ENCODE measurements at places on chromosomes 4 and X. TPM values are rescaled to one million over a fixed set of nuclear protein-coding genes. Genes with fewer than 3 reads are reported as not detected.
A peak's percentile ranks its signal among the peaks of the same experiment; 100 is the strongest.

Gene RBMXL3
- not detected for total RNA-seq

Gene TASL
- total RNA-seq: not detected

Gene PTTG2
- total RNA-seq: not detected

GRCh38 chr4:42643685-42644084, 13.2 kb downstream of the ATP8A1 start:
- DNase-seq: no peak

DNA sequence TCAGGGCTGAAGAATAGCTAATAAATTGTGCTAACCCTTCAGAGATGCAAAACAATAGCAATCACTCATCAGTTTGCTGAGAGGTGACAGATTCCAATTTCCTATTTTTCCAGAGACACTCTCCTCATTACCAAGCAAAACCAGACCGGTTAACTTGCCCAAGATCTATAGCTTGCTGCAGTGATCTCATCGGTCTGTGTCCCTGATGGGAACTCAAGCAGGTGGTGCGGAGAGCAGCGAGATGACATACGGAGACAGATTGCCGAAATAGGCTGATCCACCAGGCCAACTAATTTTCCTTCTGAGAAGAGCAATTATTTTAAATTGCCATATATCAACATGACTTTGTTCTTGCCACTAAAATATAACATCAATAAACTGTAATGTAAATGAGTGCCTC, 10.5 kb upstream of the DCHS2 start:
- no peak for DNase-seq

DNA sequence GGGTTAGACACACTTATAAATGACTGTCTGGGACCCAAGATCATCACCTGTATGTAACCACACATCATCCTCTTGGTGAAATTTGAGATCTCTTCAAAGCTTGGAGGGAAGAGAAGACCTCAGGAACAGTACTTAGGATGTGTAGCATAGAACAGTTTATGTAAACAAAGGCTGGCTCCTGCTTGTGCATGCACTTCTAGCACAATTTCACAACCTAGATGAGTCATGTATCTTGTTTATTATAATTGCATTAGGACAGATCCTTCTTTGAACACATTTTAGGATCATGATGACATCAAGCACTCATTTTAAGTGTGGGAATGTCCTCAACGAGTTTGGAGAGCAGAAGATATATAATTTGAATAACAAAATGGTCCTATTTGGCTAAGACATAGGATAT, 26.3 kb upstream of the ZMAT1 start:
- no peak for DNase-seq

DNA sequence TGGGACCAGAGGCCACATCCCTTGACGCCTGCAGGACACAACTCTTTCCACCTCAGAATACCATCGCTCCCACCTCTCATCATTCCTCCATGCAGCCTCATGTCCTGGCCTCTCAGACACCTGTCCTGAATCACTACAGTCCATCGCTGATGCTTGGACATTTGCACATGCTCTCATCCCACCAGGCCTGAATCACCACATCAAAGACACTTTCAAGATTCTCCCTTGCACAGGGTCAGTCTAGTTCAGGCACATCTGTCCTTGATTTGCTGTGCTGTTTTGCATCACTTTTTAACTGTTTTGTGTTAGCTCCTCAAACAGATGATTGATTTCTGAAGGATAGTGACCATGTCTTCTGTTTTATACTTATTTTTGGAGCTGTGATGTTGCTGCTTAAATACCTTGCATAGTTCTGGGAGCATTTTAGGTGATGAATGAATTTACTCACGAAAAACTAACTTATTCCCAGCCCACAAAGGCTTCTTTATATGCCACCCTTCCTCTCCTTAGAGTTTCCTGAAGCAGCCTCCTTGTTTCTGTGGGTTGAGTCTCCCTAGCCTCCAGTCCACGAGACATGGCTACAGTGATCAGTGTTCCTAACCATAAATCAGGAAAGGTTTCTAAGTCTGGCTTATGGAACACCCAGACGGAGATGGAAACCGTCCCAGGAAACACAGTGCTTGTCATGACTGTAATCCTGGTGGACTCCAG, 2.6 kb downstream of the FAM114A1 start:
- no peak for DNase-seq

GRCh38 chr4:89269121-89269666, 38.4 kb downstream of the GPRIN3 start:
- DNase-seq: no peak

DNA sequence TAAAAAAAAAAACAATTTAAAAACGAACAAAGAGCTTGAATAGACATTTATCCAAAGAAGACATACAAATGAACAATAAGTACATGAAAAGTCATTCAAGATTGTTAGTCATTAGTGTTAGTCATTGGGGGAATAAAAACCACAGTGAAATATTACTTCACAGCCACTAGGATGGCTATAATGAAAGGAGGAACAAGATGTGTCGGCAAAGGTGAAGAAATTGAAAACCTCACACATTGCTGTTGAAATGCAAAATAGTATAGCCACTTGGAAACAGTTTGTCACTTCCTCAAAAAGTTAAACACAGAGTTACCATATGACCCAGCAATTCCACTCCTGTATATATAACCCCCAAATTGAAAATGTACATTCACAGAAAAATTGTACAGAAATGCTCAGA, 45.2 kb upstream of the SLC39A8 start:
- DNase-seq: no peak

GRCh38 chrX:3320471-3321046, 25.9 kb downstream of the MXRA5 start:
- no peak for DNase-seq

DNA sequence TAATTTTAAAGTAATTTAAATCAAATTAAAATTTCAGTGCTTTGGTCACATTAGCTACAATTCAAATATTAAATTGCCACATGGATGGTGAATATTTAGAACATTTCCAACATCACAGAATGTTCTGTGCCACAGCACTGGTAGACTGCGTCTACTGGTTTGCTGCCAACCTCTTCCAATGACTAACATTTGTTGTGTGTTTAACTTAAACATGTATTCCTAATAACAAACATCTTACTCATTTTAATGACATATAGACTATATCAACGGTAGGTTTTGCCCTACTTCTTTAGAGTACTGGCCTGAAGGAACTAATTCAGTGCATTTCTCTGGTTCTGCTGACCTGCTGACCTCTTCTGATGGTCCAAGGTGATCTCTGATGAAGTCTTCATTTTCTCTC, 157.6 kb downstream of the DCK start:
- no peak for DNase-seq

DNA sequence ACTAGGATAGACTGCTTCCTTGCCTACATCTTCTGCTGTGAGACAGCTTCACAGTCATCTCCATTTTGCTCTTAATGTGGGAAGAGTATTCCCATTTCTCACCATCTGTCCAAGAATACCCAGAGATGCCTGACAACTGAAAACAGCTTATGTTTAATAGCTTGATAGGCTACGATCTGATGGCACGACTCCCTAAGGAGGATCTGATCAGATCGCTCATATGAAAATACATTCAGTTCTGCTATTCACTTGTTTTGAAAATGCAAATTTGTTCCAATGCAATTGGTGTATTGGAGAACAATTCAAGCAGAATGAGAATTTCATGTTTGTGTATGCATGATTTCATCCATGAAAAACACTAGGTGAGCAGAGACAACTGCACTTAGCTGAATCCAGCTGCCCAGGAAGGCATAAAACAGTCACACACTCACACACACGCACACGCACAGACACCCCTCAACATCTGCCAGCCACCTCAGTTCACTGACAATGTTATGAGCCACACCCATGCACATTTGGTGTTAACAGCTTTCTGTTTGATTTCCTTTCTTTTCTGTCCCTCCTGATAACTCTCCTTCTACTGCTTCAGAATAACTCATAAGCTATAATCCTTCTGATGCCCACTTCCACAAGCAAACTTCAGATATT, 29.6 kb downstream of the TRIML1 start:
- DNase-seq: no peak

DNA sequence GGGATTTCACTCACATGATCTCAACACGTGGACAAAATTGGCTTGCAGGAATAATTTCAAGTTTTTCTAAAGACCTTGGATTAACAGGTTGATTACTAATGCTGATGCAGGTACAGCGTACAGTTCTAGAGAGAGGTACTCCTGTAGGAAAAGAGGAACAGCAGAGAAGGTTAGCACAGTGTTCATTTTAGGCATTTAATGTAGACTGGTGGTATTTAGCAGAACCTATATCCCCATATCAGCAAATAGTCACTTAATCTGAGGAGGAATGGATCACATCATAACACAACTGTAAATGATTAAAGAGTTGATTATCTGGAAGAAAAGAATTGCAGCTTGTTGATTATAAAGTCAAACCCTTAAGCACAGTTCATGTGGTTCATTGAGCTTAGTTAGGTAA, 620 bp downstream of the CXCL10 start:
- DNase-seq: no peak

DNA sequence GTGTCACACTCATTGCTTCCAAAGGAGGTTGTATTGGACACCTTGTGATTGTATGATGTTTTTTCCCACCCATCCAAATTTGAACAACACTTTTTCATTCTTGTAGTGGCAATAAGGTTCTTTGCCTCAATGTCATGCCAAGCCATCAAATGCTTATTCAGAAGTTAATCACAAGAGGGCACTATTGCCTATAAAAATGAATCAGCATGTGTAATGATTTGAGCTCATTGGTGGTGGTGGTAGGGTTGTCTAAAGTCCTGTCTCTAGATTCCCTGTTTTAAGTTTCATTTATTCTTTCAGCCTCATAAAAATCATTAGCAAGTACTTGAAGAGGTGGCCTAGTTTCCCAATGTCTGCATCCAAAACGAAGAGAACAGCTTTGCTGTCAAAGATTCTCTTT, 37.0 kb downstream of the IRS4 start:
- no peak for DNase-seq

GRCh38 chr4:185708348-185708747, 103.6 kb downstream of the SORBS2 start:
- DNase-seq: no peak

- DNase-seq: no peak
Observed at GRCh38 chrX:100048156-100048555, 361.9 kb downstream of the PCDH19 start.

- peak; percentile 78 for DNase-seq
Observed at GRCh38 chr4:152045807-152046571, 285.2 kb upstream of the GATB start.

GRCh38 chr4:52350926-52351325, 299.8 kb downstream of the SPATA18 start:
- no peak for DNase-seq

DNA sequence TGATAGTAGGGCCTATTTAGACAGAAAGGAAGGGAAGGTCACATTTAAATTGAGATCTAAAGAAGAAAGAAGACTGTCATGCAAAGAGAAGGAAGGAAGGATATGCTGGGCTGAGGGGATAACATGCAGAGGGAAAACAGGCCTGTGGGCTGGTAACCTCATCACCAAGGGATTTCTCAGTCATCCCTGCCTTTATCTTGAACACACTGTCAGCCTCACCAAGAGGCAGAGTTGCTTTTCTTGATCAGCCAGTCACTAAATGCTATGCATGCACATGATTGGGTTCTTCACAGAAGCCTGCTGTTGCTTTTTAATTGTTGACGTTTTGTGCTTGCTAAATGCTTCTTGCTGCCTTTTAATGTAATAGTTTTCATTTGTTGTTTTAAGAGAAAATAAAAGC, 113.0 kb downstream of the ARHGAP24 start:
- DNase-seq: no peak

DNA sequence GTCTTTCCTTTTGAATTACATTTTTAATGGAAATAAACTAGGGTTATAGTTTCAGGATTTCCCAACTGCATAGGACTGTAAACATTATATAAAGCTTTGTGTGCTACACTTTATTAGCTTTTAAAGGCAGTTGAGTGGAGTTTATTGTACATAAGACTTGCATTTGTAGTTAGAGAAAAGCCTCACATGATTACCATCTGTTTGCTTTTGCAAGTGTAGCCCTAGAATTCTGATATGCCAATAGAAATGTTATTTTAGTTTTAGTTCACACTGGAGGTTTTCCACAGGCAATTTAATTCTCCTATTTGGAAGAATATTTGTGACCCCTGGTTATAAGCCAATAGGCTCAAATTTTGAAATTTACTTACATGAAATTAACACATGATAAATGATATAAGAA, 41.3 kb upstream of the ANK2 start:
- DNase-seq: no peak

DNA sequence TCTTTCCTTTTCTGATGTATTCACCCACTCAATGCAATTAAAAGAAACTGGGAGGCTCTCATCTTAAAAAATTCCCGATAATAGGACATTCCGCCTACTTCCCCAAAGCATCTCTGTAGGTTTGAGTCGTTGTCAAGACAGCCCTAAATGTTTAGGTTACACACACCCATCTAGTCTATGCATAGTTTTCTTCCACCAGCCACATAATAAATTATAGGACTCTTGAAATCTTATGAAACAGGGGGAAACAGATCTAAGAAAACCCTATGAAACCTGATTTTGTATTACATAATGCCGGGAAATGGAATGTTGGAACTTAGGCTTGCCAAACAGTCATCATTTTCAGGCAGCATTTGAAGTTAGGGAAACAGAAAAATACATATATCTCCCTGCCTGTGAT, 150.0 kb downstream of the PRKX start:
- DNase-seq: no peak

GRCh38 chr4:159141193-159141592, 38.3 kb downstream of the RAPGEF2 start:
- DNase-seq: no peak

Measured in progenitor cell of endocrine pancreas (in vitro differentiated cells).